ENCODE measurements at places on chromosomes 2 and 18. TPM values are rescaled to one million over a fixed set of nuclear protein-coding genes. Genes with fewer than 3 reads are reported as not detected.
A peak's percentile ranks its signal among the peaks of the same experiment; 100 is the strongest.

DNA sequence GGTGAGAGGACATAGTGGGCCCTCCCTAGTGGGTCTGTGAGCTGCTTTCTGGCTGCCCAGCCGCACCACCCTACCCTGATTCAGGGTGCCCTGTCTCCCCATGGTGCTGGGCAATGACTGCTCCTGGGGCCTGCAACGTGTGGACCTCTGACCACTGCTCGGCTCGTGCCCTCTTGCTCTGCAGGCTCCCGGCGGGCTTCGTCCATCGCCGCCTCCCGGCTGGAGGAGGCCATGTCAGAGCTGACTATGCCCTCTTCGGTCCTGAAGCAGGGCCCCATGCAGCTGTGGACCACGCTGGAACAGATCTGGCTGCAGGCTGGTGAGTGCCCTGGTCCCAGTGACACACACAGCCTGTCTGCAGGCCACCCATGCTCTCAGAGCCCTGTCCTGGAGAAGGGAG, 103.5 kb downstream of the STPG4 start:
- DNase-seq: no peak

DNA sequence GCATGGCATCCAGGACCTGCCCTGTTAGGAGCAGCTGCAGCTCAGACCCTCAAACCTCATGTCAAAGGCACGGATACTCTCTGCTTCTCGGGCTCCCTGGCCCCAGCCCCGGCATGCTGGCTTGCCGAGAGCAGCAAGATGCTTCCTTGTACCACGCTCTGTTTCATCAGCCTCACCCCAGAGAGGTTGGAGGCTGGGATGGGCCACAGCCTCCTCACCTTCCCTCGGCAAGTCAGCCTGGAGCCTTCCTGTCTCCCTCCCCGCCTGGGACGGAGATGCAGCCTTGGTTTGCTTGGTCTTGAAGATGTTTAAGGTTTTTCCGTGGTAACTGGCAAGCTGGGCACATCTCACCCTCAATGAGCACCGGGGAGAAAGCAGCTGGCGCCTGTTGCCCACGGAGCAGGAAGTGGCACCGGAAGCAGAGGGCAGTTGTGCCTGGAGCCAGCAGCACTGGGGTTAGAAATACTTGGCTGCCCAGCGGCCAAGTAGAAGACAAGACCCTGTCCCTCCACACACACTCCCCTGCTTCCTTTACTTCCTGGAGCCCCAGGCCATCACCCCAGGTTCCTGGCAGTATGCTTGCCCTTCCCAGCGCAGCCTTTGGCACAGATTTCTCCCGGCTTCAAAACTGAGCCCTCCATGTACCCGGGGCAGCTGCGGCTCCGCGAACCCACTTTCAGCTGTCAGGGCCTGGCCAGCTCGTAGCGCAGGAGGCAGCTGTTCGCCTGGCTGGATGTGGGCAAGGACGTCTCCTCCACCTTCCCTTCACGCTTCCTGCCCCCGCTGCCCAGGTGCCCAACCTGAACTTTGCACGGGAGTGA, 17.4 kb downstream of the FBLN7 start:
- DNase-seq: no peak

Gene UGT1A4
- total RNA-seq: not detected

Gene ZNF407
- total RNA-seq: 18.4 TPM

DNA sequence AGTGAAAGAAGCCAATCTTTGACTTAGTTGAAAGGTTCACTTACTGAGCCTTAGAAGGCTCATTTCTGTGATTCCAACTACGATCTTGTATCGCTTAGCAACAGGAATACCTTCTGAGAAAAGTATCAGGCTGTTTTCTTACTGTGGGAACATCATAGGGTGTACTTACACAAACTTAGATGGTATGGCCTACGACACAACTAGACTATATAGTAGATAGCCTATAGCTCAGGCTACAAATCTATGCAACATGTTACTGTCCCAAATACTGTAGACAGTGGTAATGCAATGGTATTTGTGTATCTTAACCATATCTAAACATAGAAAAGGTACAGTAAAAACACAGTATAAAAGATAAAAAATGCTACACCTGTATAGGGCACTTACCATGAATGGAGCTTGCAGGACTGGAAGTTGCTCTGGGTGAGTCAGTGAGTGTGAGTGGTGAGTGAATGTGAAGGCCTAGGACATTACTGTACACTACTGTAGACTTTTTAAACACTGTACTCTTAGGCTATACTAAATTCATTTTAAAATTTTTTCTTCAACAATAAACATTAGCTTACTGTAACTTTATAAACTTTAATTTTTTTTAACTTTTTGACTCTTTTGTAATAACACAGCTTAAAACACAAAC, 148.8 kb upstream of the STON1 start:
- DNase-seq: no peak

Gene MC4R
- total RNA-seq: not detected

DNA sequence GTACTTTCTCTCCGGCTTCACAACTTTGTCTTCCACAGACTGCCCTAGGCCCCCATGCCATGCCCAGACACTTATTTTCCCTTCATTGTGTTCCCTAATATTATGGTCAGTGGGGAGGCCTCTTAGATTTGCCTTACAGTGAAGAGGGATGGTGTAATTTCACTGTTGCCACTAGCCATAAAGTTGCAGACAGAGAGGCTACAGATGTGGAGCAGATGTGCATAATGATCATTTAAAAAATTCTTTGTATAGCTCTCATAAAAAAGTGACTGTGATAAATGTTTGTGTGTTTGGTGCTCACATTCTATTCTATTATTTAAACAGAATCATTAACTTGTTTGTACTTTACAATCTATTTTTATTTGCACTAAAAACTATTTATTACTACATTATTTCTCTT, 67.5 kb upstream of the FN1 start:
- no peak for DNase-seq

- DNase-seq: no peak
Measured at GRCh38 chr2:216235896-216236295, 126.7 kb downstream of the XRCC5 start.

GRCh38 chr2:128782411-128783192, 463.9 kb upstream of the HS6ST1 start:
- DNase-seq: no peak

Gene NLRC4
- total RNA-seq: not detected

DNA sequence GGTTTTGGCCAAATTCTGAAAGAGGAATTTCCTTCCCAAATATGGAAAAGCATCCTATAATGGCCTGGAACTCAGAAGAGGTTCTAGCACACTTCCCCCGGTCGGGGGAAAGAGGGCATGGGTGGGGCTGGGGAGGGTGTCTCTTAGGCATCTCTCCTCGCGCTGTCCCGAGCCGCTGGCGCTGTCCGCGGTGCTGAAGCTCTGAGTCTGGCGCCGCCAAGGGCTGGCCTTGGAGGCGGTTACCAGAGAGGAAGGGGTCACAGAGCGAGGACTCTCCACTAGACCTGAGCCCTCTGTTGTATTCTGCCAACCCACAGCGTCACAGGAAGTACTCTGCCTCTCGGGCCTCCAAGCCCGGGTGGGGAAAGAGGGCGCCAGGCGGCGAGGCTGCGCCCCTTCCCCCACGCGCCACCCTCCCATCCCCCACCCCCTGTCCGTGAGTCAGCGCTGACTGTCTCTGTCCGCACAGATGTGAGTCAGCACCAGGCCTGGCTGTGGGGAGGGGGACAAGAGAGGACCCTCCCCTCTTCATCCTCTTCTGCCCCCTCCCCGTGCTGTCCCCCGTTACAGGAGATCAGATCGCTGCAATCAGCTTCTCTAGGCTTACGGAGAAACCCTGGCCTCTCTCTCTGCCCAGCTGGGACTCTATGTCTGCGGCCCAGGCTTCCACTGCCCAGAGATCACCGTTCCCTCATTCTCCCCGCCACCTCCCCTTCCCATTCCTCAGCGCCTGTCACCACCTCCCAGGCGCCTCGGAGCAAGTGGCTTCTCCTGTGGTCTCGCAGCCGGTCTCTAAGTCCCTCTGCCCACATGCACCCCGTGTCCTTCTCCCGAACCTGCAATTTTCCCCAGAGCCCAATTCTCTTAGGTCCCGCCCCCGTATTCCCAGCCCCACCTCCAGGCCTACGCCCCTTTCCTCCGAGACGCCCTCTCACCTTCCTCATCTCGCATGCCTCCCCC, 779 bp downstream of the PTPRN start:
- peak; percentile 82 for DNase-seq

Gene KCNG2
- not detected for total RNA-seq

DNA sequence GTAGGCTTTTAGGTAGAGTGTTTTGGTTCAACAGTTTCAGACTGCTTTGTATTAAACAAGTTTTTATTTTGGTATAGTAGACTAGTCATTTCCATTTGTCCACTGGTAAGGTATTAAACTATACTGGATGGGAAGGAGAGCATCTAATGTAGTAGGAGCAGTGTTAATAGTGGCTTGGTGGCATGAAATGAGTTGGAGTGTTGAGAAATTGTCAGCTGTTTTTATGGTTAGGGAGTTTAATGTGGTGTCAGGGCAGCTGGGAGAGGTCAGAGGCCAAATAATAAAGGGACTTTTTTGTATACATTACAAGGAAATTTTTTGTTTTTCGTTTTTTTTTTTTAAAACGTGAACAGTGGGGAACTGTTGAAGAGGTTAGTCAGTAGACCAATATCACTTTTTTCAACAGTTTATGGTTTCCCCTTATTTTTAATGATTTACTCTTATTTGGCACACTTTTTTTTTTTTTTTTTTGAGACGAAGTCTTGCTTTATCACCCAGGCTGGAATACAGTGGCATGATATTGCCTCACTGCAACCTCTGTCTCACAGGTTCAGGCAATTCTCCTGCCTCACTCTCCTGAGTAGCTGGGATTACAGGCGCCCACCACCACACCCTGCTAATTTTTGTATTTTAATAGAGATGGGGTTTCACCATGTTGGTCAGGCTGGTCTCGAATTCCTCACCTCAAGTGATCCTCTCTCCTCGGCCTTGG, 21.2 kb downstream of the ACTR3 start:
- no peak for DNase-seq

DNA sequence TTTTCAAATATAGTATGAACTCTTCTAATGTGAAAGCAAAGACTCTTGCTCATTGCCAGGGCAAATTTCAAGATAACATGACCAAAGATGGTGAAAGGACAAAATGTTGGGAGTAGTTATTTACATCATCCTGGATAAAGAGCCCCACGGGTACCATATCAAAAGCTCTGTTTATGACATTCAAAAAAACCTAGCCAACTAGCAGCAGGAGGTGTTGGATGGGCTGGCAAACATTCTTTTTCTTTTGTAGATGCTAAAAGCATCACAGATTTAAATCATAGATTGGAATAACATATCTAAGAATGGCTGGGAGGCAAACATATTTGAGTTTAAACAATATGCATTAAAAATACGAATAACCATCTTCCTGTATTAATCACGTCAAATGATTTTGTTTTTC, 153.5 kb downstream of the ICOS start:
- DNase-seq: no peak

DNA sequence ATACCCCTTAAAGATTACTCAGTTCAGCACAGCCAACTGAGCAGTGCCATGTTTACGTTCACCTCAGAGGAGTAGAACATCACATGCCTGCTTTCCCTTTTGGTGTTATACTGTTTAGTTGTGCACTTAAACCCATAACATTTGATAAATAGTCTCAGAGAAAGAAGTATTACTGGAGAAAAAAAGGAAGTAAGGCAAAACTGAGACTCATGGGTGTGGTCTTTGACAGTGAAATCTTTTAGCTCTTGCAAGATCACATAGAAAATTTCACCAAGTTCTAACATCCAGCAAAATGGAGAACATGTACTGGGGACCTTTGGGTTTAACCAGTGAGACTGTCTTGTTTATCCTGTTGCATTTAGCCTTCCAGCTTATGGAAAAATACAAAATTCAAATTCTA, 5.6 kb downstream of the TANK start:
- DNase-seq: no peak

DNA sequence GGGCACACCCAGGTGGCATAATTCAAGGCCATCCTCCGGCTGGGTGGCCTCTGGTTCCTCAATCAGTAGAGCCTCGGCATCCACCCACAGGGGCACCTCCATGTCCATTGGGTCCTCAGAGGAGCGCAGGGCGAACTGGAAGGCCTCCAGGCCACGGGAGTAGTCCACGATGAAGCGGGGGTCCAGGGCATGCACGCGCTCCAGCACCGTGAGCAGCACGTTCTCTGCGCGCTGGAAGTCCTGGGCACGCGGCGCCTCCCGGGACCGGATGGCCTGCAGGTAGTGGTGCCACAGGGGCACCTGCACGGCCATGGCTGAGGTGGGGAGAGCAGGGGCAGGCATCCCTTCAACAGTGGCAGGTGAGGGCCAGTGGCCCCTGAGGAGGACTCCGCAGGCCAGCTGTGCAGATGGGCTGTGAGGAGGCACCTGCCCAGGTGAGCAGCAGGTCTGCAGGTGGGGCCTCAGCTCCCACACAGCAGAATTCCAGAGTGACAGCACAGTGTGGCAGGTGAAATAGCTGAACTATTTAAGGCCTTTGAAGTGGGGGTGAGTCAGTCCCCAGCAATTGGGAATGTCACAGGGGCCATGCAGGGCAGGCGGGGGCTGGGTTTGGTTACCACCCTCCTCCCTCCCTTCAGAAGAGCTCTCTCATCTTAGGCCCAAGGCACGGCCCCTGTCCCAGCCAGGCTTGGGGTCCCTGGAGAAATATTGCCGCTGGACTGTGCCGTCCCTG, at the start of gene MAB21L4:
Gene MAB21L4 (minus strand): TSS at position 501 of the 733 bp plus-strand sequence. CDS start 159 bp downstream, at position 342.
- DNase-seq: no peak

DNA sequence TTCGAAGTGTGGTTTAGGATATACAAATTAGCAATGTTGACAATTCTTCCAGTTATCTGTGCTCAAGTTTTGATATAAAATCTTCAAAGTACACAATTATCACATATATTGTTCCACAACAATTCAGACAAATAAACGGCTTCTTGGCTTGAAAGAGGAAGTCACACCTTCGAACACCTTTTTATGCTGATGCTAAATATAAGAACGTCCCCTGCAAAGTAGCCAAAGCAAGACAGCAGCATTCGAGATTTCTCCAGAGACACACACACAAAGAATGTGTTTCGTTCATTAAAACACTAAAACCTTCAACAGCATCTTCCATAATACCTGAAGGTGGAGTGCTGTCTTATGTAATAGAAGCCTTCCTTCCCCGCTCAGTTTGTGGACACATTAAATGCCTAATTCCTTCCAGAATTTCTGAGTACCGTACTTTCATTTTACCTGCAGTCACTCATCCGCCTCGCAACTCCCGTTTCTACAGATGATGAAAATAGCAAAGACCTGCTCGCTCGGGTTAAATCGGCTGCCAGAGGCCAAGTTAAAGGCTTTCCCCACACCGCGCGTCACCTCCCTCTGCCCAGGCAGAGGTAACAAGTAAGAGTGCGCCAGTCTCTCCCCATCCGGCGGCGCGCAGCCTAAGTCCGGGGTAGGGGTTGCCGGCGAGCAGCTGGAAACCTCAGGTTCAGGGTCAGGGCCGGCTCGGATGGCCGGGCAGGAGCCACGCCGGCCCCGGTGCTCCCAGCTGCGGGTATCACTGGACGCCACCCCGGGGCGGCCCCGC, 847 bp downstream of the SERPINE2 start:
- peak; percentile 51 for DNase-seq

Measured in progenitor cell of endocrine pancreas (in vitro differentiated cells).